ENCODE measurements at places on chromosomes 16 and 17.

GRCh38 chr16:85991425-85991824 is 92.5 kb downstream of the IRF8 start:
- no peak for DNase-seq

DNA sequence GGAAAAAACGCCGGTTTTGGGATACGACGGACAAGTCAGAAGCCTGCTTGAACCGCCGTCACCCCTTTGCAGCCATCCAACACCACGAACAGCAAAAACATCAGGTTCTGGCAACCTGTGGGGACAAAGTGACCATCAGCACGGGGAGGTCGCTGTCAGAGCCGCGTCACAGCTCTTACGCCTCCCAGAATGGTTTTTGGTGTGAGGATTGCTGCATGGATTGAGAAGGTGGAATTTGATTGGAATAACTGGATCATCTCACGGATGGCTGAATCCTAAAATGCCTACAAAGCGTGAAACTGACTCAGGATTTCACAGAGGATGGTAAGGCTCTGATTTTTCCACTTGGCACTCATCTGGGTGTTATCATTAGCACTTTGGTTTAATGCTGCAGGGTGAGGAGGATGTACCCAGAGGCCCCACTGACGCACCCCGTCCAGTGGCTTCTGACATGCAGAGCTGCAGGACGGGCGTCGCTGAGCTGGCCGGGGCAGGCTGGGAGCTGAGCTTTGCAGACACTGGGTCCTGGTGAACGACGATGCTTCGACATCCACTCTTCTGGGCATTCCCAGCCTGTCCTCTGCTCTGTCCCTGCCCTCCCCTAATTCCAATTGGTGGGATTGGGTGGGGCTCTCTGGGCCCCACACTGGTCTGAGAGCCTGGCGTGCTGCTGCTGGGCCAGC is 73.4 kb upstream of the CREBBP start:
- DNase-seq = no peak

DNA sequence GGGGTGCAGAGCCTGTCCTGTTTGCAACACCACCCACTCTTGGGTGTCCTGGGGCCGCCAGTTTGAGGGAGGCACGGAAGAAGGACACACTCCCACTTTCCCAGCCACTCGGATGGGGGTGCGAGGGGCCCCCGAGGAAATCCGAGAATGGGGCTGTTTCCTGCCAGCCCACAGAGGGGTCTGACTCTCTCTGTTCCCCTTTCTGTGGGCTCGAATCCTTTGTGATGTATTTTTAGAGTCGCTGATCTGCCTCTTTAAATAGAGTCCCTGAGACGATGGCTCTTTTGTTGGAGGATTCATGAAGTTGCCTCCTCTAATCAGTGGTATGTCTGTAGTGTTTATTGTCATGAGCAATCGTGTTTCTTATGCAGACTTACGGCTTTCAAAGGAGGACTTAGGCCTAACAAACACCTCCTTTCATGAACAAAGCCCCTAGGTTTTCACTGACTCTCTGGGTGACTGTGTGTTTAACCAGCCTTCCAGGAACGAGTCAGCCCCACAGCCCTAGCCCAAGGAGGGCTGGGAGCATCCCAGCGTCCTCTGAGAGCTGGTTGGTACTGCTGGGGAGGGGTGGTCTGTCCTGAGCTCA is 29.1 kb downstream of the CIBAR2 start:
- no peak for DNase-seq

DNA sequence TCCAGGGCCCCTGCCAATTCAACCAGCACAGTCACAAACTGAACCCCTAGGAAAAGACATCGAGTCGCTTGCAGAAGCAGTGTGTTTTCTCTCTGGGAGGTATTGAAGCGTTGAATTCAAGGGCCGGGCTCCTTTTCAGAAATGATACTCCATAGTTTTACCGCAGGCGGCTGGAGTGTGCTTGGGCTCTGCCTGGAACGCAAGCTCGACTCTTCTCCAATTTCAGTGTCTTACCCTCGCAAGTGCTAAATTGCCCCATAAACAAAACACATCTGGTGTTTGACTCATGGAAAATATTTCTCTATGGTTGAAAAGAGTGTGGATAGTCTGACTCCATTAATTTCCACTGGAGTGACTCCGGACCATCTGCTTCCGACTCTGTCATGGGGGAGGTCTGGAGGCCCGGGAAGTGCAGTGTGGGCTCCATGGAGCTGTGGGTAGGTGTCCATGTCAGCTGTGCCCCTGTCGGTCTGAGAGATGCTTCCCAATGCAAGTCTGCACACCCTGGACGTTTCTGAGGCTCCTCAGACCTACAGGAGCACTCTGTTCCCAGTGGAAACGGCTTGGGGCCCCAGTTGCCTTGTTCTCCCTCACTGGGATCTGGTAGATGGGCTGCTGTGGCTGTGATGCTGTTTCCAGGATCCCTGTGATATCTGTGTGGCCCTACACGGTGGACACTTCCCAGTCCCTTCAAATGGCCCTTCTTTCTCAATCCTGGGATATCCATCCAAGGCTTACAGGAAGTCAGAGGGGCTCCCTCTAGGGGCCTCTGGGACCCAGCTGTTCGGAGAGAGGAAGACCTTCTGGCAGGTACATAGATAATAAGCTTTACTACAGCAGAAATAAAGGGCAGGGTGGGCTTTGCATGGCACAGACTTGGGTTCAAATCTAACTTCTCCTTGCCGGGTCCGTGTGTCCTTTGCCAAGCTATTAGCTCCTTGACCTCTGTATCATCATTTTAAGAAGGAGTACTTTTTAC is 119.8 kb upstream of the CDH13 start:
- no peak for DNase-seq

- no peak for DNase-seq
Measured at GRCh38 chr17:74746376-74746775, 2.1 kb upstream of the NHERF1 start.

DNA sequence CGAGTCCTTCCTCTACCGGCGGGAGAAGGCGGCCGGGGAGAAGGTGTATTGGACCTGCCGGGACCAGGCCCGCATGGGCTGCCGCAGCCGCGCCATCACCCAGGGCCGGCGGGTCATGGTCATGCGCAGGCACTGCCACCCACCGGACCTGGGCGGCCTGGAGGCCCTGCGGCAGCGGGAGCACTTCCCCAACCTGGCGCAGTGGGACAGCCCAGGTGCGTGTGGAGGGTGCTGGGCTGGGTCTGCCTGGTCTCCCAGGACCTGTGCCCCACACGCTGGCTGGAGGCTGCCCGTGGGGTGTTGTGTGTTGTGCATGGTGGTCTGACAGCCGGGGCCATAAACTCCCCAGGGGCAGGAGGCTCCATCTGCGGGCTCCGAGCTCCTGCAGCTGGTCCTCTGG is 25.4 kb downstream of the FLYWCH1 start:
- no peak for DNase-seq

DNA sequence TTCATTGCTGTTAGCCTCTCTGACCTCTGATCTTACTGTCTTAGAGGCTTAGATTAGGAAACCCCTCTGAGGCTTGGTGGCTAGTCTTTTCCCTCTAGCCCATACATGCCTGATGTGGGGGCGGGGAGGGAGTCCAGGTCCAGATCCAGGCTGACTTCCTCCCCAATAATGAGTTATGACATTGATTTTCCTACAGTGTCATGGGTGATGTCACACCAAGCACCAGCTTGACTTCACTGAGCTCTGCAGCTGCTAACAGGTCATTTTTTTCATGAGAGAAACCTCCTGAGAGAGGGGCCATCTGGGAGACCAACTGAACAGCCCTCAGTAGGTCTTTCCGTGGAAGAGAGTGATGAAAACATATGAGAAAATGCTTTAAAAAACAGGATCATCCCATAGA is 180.2 kb upstream of the N4BP1 start:
- no peak for DNase-seq

GRCh38 chr17:65797809-65798208 is 236.4 kb upstream of the AXIN2 start:
- DNase-seq = peak; percentile 8

GRCh38 chr16:88527186-88527936 is 42.8 kb upstream of the ZC3H18 start:
- peak; percentile 95 for DNase-seq

GRCh38 chr16:29667755-29668154 is 4.7 kb downstream of the SPN start:
- no peak for DNase-seq

DNA sequence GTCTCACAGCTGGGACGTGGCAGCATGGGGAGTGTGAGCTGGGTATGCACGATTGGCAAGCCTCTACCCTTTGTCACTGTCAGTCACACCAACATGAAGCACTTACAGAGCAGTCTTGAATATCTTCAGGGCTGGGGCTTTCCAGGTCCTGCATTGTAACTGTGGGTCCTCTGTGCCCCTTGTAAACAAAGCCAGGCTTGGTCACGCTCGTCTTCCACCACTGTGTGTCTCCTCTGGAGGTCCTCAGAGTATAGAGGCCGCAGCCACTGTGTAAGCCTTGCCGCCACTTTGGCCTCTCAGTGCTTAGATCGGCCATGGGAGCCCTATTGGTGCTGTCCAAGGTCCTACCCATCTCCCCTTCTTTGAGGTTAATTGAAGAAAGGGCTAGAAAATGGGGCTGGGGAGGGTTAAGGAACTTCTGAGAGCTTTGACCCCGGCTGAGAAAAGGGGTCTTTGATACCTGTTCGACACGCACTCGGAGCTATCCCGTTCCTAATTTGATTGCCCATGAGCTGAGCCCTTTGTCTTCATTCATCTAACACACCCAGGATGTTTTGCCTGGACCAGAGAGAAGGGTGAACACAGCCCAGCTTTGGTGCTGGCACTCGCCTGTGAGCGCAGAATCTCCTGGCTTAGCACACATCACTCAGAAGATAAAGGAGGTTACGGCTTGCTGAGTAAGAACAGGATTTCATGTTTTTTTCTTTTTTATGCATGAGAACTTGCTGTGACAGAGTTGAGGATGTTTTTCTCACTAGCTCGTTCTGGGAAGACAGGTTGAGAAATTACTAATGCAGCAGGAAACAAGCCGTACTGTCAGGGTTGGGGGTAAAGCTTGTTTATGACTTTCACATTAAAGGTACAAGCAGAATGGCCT is 267.9 kb downstream of the CPPED1 start:
- DNase-seq = no peak

- no peak for DNase-seq
Measured at GRCh38 chr17:29616300-29617048, 6.2 kb downstream of the CORO6 start.

DNA sequence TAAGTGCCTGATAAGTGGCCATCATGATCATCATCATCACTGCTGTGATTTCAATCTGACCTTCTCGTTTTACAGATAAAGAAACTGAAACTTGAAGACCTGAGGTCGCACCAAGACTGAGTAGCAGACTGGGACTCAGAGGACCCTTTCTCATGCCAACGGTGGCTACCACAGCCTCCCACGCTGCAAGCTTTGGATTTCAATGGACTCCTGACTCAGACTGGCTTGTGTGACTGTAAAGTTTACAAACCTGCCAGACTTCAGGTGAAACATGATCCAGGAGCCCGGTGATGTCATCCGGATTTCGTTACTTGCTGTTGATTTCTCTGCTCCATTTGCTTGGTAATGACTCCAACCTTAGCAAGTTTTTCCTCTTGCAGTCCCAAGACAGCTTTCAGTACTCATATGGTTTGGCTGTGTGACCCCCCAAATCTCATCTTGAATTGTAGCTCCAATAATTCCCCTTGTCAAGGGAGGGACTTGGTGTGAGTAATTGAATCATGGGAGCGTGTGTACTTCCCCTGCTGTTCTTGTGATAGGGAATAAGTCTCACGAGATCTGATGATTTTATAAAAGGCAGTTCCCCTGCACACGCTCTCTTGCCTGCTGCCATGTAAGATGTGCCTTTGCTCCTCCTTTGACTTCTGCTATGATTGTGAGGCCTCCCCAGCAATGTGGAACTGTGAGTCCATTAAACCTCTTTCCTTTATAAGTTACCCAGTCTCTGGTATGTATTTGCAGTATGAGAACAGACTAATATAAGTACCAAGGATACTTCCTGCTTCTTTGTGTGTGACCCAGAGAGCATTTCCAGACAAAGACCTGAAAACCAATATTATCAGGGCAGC is 26.7 kb upstream of the IRX6 start:
- DNase-seq = no peak

- DNase-seq = peak; percentile 15
Measured at GRCh38 chr16:65070831-65071432, 50.9 kb downstream of the CDH11 start.

DNA sequence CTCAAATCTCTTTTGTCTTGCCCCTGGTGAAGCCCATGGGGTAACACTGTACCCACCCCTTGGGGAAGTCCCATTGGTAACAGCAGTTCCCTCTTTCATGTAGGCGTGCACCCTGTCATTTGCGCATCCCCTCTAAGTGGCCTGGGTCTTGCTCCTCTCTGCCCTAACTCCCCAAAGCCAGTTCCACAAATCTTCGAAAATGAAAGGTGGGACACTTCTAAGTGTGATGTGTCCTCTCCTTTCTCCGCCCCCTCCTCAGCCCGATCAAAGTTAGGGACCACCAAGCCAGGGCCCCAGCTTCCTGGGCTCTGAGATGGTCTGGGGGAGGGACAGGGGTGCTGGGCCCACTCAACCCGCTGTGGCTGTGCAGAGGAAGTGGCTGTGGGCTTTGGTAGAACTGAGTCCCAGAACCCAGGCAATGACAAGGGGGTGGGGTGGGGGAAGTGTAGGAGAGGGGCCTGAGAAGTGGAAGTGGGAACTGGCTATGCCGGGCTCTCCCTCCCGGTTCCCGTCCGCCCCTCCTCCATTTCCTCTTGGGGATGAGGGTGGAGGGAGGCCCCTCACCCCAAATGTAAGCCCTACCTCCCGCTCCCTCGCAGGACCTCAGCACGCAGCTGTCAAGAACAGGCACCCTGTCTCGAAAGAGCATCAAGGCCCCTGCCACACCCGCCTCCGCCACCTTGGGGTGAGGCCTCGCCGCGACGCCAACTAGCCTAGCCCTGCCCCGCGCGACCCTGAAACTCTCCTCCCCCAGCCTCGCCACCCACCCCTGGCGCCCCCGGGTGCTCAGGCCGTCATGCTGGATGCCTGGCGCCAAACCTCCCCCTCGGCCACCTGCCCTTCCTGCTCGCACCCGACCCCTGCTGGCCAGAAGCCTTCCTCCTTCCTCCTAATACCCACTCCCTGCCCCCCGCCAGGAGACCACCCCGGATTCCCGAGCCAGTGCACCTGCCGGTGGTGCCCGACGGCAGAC is 8.7 kb downstream of the ABI3 start:
- DNase-seq = peak; percentile 61

DNA sequence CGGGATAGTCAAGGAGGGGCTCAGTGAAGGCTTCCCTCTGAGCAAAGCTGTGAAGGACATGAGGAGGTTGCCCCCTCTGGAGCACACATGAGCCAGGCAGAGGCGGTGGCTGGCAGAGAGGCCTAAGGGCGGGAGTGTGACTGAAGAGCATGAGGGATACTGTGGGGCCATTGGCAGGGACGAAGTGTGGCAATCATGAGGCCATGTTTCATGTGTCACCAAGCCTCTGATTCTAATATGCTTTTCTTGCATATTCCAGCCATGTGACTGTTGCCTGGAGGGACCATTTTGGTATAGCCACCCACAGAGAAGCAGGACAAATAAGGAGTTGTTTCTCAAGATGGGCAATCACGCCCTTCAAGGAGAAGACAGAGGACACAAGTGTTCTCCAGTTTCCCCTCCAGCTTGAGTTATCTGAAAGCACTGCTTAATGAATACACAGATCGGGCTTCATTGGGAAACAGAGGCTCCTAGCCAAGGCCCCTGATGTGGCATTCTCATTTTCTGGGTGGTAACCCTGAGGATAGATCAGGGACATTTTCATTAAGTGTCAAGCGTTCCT is 68.0 kb downstream of the AKAP1 start:
- DNase-seq = no peak

GRCh38 chr17:82116246-82116645 is 18.2 kb upstream of the FASN start:
- DNase-seq = peak; percentile 23
